ENCODE measurements at places on chromosomes 7 and 10.

GRCh38 chr10:49080071-49080470 lies 35.3 kb downstream of the VSTM4 start:
- DNase-seq: no peak

DNA sequence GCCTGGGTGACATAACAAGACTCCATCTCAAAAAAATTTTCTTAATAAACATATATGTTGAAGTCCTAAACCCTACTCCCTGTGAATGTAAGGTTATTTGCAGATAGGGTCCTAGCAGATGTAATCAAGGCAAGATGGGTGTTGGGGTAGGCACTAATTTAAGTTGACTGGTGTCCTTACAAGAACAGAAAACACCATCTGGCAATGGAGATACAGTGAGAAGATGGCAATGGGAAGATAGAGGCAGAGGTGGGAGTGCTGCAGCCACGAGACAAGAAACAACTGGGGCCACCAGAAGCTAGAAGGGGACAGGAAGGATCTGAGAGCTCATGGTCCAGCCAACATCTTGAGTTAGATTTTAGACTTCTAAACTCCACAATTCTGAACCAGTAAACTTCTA lies 606.4 kb downstream of the CNTNAP2 start:
- no peak for DNase-seq

- no peak for DNase-seq
Measured at GRCh38 chr7:83204715-83205114, 42.0 kb upstream of the PCLO start.

GRCh38 chr7:28272461-28272877 lies 91.9 kb upstream of the JAZF1 start:
- DNase-seq: no peak

GRCh38 chr10:84424731-84425167 lies 96.4 kb downstream of the CCSER2 start:
- DNase-seq: no peak

GRCh38 chr7:47352394-47352968 lies 229.4 kb downstream of the TNS3 start:
- DNase-seq: no peak

DNA sequence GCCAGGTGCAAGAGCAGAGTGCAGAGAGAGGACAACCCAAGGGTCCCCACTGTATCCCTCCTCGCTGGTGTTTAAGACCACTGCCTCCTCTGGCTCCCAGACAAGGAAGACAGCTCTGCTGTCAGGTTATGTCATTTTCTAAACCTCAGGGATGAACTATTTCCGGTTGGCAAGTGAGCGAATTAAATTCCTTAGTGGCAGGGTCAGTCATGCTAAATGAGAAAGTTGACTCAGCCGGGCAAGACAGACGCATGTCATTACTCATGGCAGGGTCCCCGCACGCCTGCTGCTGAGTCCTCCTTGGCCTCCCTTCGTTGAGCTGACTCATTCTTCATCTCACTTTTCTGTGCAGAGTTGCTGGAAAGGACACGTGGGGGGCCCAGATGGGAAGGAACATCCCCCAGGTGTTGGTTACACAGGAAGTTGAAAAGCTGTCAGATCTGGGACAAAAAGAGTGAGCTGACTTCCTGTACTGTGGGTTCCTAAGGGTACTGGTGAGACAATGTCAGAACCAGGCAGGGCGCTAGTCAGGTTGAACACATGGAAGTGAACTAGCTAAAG lies 47.1 kb upstream of the UCN3 start:
- DNase-seq: peak; percentile 9

GRCh38 chr7:74040791-74041520 lies 13.0 kb downstream of the ELN start:
- no peak for DNase-seq

DNA sequence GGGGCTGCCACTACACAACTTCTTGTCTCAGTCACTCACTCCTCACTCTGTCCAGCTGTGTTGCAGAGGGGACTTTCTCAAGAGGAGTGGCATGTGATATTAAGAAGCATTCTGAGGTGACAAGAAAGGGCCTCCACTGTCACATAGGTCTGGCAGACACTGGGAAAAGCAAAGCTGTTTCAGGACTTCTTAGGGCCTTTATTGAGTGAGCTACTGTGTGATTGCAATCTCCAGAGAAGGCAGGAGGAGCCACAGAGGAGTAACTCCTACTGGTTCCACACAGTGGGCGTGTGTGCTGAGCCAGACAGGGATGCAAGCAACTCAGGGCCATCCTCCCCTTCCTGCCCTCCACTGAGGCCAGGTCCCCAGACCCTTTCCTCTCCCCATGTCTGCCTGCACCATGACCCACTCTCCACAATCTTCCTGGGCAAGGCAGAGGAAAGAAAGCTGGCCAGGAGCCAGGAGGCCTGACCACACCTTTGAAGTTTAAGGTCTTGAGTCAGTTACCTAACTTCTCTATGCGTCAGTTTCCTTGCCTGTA lies 262.0 kb upstream of the ZMIZ1 start:
- no peak for DNase-seq

DNA sequence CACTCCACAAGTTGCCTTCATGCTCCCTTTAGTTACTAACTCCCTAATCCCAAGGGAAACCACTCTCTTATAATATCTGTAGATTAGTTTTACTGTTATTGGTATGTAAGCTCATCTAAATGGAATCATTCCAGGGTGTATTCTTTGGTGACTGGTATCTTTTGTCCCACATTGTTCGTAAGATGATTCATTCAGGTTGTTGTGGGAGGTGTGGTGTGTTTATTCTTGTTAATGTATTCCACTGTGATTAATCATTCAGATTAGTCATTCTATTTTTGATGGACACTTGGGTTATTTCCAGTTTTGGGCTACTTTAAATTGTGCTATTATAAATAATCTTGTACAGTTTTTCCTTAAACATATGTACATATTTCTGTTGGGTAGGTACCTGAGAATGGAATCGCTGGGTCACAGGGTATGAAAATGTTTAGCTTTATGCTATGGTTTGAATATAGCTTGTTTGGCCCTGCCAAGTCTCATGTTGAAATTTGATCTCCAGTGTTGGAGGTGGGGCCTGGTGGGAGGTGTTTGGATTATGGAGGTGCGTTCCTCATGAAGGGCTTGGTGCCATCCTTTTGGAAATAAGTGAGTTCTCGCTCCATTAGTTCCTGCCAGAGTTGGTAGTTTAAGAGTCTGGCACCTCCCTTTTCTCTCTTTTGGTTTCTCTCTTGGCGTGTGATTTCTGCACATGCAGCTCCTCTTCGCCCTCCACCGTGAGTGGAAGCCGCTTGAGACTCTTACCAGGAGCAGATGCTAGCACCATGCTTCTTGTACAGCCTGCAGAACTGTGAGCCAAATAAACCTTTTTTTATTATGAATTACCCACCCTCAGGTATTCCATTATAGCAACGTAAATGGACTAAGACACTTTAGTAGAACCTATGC lies 13.8 kb downstream of the BTRC start:
- no peak for DNase-seq

DNA sequence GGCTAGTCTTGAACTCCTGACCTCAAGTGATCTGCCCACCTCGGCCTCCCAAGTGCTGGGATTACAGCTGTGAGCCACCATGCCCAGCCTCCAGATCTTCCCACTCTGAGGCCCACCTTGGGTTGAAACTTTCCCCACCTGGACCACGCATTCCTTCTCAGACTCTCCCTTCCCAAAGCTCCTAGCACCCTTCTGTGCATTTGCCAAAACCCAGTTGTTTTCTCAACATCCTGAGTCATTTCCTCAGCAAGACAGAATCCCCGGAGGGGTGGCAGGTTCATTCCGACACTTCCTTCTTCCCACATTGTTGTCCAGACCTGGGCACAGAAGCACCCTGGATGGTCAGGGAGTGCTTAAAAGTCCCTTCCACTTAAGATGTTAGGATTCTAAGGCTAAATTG lies 28.9 kb downstream of the BAG3 start:
- DNase-seq: no peak

DNA sequence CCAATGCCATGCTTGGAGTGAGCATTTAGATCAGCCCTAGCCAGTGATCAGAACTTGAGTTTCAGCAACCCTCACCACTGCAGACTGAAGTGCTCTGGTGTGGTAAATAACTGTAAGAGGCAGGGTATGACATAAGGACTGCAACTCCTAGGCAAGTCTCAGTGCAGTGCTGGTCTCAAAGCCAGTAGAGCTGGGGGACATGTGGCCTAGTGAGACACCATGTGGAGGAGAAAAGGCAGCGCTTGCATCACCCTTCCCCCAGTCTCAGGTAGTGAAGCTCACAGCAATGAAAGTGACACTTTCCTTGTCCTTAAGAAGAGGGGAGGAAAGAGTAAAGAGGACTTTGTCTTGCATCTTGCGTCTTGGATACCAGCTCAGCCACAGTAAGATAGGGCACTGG lies 386.8 kb upstream of the POT1 start:
- DNase-seq: no peak

DNA sequence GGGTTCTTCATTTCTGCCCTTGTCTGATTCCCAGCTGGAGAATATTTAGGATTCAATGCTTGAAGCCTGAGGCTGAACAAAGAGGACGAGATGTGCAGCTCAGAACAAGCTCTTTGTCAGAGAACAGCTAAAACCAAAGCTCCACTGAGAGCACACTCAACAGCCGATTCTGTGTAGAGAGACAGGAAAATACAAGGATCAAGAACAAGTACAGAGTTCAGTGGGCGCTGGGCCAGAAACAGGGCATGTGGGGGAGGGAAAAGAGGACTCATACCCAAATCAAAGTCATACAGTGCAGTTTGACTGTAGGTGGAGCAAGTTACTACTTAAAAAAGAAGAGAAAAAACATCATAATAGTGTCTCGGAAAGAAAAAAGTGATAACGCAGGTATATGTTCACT lies at the start of gene AGMO:
Gene AGMO (minus strand): TSS at position 181 of the 400 bp plus-strand sequence.
- DNase-seq: no peak

GRCh38 chr7:153408360-153409335 lies 643.5 kb upstream of the DPP6 start:
- DNase-seq: no peak

All from stimulated activated CD8-positive, alpha-beta memory T cell treated with anti-CD3 and anti-CD28 coated beads, Interleukin-7, amount 100 ng/mL, for 1 hour (primary cell).